ENCODE measurements at places on chromosomes 13 and 19. TPM values are rescaled to one million over a fixed set of nuclear protein-coding genes. Genes with fewer than 3 reads are reported as not detected.

ZNF471 gene
- not detected for total RNA-seq

CD22 gene
- 7.0 TPM for total RNA-seq

DNA sequence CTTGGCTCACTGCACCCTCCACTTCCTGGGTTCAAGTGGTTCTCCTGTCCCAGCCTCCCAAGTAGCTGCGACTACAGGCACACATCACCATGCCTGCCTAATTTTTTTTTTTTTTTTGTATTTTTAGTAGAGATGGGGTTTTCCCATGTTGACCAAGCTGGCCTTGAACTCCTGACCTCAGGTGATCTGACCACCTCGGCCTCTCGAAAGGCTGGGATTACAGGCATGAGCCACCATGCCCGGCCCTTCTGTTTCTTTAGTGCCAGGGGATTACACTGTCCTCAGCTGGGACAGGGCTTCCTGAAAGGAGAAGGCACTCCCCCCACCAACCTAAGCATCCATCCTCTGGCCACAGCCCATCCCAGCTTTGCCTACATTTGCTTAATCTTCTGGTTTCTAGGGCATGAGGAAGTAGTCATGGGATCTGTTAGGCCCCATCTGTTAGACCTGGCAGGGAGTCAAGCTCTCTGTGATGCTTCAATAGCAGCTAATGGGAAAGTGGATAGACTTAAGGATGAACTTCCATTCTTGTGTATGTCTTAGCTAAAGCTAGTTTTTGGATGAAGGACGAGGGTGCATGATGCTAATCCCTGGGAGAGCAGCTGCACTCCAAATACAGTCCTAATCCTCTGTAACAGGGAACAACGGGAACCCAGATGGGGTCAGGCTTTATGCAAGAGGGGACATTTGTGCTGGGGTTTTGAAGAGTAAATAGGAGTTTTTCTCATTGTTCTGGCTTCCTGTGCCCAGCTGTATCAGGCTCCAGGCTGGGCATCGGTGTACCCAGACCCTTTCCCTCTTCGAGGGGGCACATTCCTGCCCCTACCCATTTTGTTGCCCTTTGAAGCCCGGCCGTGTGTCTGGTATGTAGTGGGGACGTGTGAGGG is 2.6 kb downstream of the VAV1 start:
- DNase-seq, result no peak

GRCh38 chr13:25860862-25861261 is 191.0 kb downstream of the SHISA2 start:
- DNase-seq, result no peak

RAB3A gene
- 10.6 TPM for total RNA-seq

MEDAG gene
- not detected for total RNA-seq

DNA sequence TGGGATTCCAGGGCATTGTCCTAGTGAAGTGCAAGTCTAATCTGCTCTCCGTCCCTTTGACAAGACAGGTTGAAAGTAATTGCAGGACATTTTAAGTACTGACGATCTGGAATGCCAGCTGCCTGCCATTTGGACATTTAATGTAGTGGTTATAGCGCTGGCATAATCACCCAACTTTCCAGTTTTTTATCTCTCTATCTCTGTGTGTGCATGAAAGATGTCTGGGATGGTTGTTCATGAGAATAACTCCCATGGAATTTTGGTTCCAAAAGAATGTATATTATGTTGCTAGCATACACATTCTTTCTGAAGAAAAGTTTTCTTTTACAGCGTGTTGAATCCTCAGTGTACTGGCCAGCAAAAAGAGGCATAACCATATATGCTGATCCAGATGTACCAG is 53.6 kb downstream of the TDRD12 start:
- no peak for DNase-seq

PPAN gene
- 101 TPM for total RNA-seq

KIRREL2 gene
- 1.3 TPM for total RNA-seq

GRCh38 chr19:28915202-28915601 is 297.7 kb downstream of the UQCRFS1 start:
- DNase-seq, result no peak

- no peak for DNase-seq
These were observed 1.8 kb upstream of the POLRMT start for GRCh38 chr19:634975-635652.

ADGRE3 gene
- not detected for total RNA-seq

ZSCAN4 gene
- not detected for total RNA-seq

CYP4F8 gene
- total RNA-seq, result not detected

GRCh38 chr13:111361873-111362648 is 41.6 kb downstream of the TEX29 start:
- DNase-seq, result no peak

DNA sequence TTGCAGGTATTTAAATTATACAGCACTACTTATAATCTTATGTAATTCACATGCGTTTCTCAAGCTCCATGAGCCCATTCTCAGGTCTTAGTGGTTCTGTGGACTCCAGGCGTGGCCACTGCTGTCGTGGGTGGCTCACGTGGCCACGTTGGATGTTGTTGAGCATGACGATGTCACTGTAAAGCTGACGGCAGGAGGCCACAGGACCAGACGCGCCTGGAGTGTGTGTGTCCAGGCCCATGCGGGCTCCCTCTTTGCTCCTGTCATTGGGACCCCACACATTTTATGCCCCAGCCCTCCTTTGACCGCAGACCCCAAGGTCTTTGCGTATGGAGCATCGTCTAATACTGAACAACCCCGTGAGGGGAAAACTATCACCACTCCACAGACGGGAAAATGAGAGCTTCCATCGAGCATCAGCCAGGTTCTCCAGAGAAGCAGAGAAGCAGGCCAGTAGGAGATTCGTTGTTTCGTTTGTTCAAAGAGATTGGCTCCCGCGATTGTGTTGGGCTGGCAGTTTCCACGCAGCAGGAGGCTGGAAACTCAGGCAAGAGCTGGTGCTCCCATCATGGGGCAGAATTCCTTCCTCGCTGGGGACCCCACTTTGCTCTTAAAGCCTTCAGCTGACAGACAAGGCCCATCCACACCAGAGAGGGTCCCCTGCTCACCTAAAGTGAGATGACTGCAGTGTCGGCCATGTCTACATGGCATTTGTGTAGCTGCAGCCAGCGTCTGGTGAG is 129.3 kb upstream of the SPACA7 start:
- DNase-seq, result no peak

DNA sequence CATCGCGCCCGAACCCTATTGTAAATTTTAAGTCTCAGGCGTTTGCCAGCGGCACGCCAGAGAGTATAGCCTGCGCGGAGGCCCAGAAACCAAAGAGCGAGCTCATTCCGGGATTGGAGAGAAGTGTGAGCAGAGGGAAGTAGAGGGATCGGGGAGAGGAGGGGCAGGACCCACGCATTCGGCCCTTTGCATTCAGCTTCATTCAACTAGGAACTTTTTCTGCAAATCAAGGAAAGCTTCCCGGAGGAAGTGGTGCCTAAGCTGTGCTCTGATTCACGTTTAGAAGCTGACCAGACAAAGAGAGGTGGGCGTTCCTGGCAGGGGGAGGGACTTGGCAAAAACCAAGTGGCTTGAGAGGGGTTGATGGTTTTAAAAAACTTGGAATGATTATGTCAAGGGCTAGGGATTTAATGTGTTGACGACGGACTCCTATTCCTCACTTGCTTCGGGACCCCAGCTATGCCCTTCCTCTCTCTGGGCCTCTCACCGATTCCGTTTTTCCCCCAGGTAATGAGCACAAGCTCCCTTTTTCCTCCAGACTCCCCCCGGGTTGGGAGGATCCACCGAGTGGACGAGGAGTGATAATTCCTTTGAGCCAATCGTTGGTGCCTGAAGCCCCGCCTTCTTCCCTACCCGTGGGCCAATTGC is 811 bp upstream of the PRMT1 start:
- DNase-seq, result peak; percentile 97

CPB2 gene
- 0.15 TPM for total RNA-seq

CELF5 gene
- 2.5 TPM for total RNA-seq

DNA sequence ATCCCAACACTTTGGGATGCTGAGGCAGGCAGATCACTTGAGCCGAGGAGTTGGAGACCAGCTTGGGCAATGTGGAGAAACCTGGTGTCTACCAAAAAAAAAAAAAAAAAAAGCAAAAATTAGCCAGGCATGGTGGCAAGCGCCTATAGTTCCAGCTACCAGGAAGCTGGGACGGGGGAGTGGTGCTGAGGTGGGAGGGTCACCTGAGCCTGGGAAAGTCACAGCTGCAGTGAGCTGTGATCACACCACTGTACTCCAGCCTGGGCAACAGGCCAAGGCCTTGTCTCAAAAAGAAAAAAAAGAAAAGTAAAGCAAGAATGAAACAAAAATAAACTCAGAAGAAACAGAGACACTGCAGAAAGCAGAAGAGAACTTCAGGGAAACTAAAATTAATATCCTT is 31.6 kb downstream of the MTRF1 start:
- DNase-seq, result no peak

TNFAIP8L1 gene
- 22.2 TPM for total RNA-seq

GRCh38 chr19:57807541-57807940 is 7.2 kb downstream of the ZNF552 start:
- no peak for DNase-seq

DNA sequence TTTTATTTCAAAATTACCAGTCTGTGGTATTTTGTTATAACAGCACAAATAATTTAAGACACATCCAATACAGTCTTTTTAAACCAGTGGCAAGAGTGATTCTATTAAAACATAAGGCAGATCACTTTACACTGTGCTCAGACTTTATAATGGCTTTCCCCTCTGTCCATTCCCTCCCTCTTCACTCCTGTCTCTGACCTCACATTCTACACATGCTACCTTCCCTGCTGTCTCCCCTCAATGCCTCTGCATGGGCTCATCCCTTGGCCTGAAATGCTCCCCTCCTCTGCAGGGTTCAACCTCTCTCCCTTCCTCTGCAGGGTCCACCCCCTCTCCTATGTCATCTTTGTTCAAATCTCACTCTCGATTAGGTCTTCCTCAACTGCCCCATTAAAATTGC is 170.8 kb downstream of the LHFPL6 start:
- no peak for DNase-seq

ZIK1 gene
- not detected for total RNA-seq

GRCh38 chr19:44255705-44256411 is 3.8 kb upstream of the ZNF233 start:
- no peak for DNase-seq

APLP1 gene
- 41.2 TPM for total RNA-seq

- no peak for DNase-seq
These were observed 5.7 kb downstream of the ZNF132 start for GRCh38 chr19:58434217-58434616.

DNA sequence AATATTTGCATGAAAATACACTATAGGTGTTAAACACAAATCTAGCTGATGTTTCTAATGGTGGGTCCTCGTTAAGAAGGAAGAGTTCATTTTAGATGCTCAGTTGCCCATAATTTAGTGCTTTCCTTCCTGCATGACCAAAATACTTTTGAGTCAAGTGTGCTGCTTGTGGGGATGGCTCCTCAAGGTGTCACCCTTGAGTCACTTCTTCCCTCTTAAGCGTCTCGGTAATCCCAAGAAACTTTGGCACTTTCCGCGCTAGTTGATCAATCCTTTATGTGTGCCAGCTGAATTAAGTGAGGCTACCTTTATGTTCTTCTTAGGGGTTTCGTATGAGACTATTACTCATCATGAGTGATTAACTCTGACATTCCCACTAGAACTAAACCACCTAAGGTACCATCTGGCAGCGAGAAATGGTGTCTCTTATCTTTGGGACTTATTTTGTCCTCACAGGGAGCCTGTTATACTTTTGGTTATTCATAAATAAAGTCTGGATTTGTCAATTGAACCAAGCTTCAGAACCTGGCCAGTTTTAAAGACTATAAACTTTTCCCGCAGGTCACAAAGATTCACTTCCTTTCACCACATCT is 106.8 kb downstream of the NHLRC3 start:
- peak; percentile 41 for DNase-seq
